WTC11 (cell line): ENCODE measurements at places on chromosomes 11 and 22. TPM values are rescaled to one million over a fixed set of nuclear protein-coding genes. Genes with fewer than 3 reads are reported as not detected.

DNA sequence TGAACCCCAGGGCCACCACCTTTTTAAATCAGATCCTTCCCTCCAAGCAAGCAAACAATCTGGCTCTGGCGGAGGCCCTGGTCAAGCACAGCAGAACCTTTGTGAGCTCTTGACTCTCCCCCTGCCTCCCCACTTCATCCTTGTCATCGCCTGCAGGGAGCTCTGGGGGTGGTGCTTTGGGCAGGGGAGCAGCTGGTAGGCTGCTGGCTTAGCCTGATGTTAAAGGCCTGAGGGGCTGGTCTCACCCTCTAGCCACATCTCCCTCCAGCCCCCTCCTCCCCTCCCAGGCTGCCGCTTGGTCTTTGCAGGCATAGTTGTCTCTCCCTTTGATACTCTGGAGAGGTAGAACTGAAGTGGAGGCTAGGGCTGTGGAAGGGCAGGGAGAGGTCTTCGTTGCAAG lies 50.9 kb downstream of the THAP12 start:
- H3K27ac ChIP-seq = no peak overlapping the region
- no peak overlapping the region for H3K4me3 ChIP-seq
- H3K27me3 ChIP-seq = peaks cover 5% of the 10 kb centered on the region
- DNase-seq = peak; percentile 23
- peaks cover 11% of the 10 kb centered on the region for H3K4me1 ChIP-seq
- peaks cover 13% of the 10 kb centered on the region for H3K36me3 ChIP-seq

- peak; percentile 75 for DNase-seq
- no peak overlapping the region for H3K4me3 ChIP-seq
Measured at GRCh38 chr11:95154514-95154913, 64.9 kb downstream of the ENDOD1 start.

The OVCH2 gene
- total RNA-seq = 0.57 TPM in 1 of 3 replicates, not detected in the others

The SOX6 gene
- total RNA-seq = 0.13 to 0.62 TPM (median 0.32 TPM) in 3 replicates

DNA sequence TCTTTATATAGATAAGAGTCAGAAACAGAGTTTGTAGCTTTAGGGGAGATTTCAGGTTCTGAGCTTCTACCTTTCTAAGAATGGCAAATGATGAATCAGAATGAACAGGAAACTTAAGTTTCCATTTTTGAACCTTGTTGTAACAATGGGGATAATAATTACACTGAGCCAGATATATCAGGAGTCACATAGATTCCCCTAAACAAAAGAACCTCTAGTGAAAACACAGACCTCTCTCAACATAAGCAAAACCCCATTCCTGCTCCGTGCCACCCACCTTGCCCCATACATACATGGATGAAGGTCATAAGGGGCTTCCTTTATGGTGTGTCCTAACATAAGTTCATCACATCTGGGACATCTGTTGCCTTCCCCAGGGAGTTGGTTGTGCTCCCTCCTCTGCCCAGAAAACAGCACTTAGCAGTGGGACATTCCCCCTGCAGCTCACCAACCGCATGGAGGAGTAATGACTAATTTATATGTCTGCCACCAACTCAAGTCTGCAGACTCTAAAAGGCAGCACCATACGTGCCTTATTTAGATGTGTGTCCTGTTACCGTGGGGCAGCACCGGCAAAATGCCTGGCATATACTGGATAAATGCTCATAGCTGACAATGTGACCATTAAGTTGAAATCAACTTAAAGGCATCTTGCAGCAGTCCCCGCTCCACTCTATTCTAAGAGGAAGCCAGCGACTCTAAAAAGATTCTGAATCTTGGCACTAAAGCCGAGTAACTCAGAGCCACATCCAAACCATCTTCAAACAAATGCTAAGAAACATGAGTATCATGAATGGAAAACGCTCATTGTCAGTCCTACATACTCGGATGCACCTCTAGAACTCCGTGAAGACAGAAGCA lies 8.0 kb downstream of the JAML start:
- H3K36me3 ChIP-seq = no peaks in the 10 kb centered on the region
- peaks cover 6% of the 10 kb centered on the region for H3K27me3 ChIP-seq
- no peak overlapping the region for H3K4me3 ChIP-seq
- no peak for DNase-seq
- peaks cover 31% of the 10 kb centered on the region for H3K4me1 ChIP-seq

The TOM1 gene
- 23.5 to 25.7 TPM (median 25.4 TPM) in 3 replicates for total RNA-seq

DNA sequence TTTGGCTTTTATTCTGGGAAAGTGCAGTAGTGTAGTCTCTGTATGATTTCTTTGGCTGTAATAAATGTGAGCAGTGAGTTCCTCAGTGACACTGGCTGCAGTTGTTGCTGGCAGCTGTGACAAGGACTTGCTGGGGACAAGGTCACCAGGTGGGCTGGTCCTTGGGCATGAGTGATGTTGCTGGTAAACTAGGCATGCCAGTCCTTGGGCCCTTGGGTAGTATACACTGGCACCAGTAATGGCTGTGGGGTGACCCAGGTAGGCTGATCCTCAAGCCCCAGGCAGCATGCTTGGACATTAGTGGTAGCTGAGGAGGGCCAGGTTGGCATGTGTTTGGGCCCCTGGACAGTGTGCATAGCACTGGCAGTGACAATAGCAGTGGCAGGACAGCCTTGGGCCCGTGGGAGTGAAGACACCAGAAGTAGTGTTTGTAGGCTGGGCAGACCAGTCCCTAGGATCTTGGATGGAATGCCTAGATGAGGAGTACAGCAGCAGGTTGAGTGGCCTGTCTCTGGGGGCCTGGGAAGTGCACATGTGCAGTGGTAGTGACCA lies 164.3 kb downstream of the GUCY1A2 start:
- no peak overlapping the region for H3K4me3 ChIP-seq
- no peak overlapping the region for H3K27ac ChIP-seq
- DNase-seq = no peak

The MN1 gene
- 16.3 to 21.3 TPM (median 16.7 TPM) in 3 replicates for total RNA-seq

- no peaks in the 10 kb centered on the region for H3K27me3 ChIP-seq
- H3K27ac ChIP-seq = no peak overlapping the region
- no peak for DNase-seq
- no peaks in the 10 kb centered on the region for H3K36me3 ChIP-seq
Measured at GRCh38 chr11:87185228-87185627, 147.5 kb downstream of the TMEM135 start.

GRCh38 chr11:130174642-130175041 lies 15.1 kb downstream of the ST14 start:
- no peak for DNase-seq
- peaks cover 46% of the 10 kb centered on the region for H3K27me3 ChIP-seq
- H3K4me1 ChIP-seq = peaks cover 12% of the 10 kb centered on the region; the same call in 1 of the 2 replicates
- H3K4me3 ChIP-seq = no peak overlapping the region
- H3K27ac ChIP-seq = no peak overlapping the region
- peaks cover 11% of the 10 kb centered on the region for H3K36me3 ChIP-seq

The GRAMD1B gene
- 22.1 to 31.5 TPM (median 23.3 TPM) in 3 replicates for total RNA-seq

GRCh38 chr22:40024201-40025061 lies 29.7 kb downstream of the FAM83F start:
- peaks cover 11% of the 10 kb centered on the region for H3K4me1 ChIP-seq
- peaks cover 15% of the 10 kb centered on the region for H3K36me3 ChIP-seq
- DNase-seq = peak; percentile 84

GRCh38 chr22:26159886-26160285 lies 9.4 kb upstream of the SEZ6L start:
- DNase-seq = no peak
- H3K4me1 ChIP-seq = peaks cover 8% of the 10 kb centered on the region
- H3K4me3 ChIP-seq = no peak overlapping the region
- peaks cover 12% of the 10 kb centered on the region for H3K27me3 ChIP-seq

DNA sequence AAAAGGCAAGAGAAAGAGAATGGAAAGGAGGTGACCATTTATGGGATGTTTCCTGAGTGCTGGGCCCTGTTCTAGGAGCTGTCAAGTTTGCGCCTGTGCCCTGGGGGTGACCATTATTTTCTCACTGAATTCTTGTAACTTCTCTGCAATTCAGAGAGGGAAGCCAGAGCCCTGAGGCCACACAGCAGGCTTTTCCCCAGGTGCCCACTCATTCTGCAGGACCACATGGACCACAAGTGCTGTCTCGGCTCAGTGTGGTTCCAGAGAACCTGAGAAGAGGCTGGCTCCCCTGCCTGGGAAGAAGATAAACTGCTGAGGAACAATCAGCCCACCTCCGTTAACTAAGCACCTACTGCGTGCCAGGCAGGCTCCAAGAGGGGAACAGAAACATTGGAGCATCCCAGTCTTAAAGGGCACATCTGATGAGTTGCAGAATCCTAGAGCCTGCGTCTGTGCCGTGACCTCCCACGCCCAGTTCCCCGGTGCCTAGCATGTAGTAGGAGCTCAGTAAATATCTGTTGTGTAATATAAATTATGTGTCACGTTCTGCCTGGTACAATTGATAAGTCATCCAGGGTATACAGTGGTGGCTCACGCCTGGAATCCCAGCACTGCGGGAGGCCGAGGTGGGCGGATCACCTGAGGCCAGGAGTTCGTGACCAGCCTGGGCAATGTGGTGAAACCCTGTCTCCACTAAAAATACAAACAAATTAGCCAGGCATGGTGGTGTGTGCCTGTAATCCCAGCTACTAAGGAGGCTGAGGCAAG lies 31.6 kb upstream of the CRYBB3 start:
- H3K27ac ChIP-seq = no peak overlapping the region
- DNase-seq = no peak
- no peaks in the 10 kb centered on the region for H3K36me3 ChIP-seq
- 0 out of 2 replicates have a peak, but pooled peaks cover 3% of the 10 kb centered on the region for H3K4me1 ChIP-seq

The P2RX6 gene
- total RNA-seq = 0.13 to 0.69 TPM (median 0.30 TPM) in 3 replicates

GRCh38 chr11:128963744-128964325 lies 21.2 kb upstream of the TP53AIP1 start:
- no peak overlapping the region for H3K4me3 ChIP-seq
- H3K4me1 ChIP-seq = peaks cover 9% of the 10 kb centered on the region
- H3K36me3 ChIP-seq = no peaks in the 10 kb centered on the region

DNA sequence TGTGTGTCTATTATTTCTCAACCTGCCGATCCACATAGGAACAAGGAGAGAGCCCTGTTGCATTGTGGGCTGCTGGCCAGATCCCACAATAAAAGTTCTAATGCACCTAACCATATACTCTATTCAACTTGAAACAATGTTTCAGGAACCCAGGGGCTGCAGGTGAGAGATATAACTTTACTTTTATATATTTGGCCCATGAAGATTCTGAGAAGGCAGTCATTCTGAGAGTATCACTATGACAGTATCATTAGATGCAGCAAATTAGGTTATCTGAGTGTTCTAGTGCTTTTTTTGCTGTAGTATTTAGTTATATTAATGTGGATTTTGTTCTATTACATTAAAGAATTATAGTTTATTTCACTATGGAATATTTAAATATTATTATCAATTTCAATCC lies 655.1 kb upstream of the ARHGAP42 start:
- no peak overlapping the region for H3K4me3 ChIP-seq
- no peaks in the 10 kb centered on the region for H3K4me1 ChIP-seq
- no peak overlapping the region for H3K27ac ChIP-seq
- H3K36me3 ChIP-seq = no peaks in the 10 kb centered on the region; the same call in 1 of the 2 replicates

DNA sequence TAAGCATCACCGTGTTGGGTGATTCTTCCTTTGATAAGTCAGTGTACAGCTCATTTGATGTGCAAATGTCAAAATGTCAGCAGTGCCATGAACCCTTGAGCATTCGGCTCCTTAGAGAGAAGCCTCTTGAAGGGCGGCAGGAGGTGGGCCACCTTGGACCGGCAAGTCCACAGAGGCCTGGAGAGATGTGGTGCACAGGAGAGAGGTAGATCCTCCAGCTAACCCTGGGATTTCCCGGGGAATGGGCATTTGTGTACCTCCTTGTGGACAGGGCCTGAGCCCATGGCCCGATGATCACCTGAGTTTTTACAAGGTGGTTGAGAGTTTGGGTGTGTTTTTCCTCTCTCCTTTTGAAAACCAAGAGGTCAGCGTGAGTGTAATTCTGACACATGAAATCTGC lies 133.2 kb upstream of the RCN1 start:
- no peak overlapping the region for H3K4me3 ChIP-seq
- DNase-seq = no peak
- peaks cover 12% of the 10 kb centered on the region for H3K27me3 ChIP-seq

The OPCML gene
- total RNA-seq = 1.5 to 1.8 TPM (median 1.7 TPM) in 3 replicates

- no peak for DNase-seq
- no peaks in the 10 kb centered on the region for H3K27me3 ChIP-seq
- H3K36me3 ChIP-seq = no peaks in the 10 kb centered on the region
- H3K4me3 ChIP-seq = no peak overlapping the region
Measured at GRCh38 chr22:24434471-24435322, 7.3 kb downstream of the ADORA2A start.

DNA sequence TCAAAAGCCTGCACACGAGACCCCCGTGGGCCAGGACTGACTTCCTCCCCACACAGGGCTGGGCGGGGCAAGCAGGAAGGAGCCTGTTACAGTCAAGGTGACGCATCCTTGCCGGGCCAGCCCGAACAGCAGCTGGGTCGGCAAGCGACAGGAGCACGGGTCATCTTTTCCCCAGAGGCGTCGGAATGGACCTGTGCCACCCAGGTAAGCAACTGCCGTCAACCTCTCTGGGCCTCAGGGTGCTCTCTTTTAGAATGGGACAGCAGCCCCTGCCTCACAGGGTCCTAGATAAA lies at the start of gene CYTH4:
Gene CYTH4, plus strand, starts transcription at position 124 of the 293 bp plus-strand sequence. Its CDS starts 62 bp downstream, at position 186.
- H3K36me3 ChIP-seq = no peaks in the 10 kb centered on the region
- H3K4me1 ChIP-seq = peaks cover 20% of the 10 kb centered on the region
- no peak within 1 kb of the TSS for H3K27ac ChIP-seq

The TCN1 gene
- not detected in 3 replicates for total RNA-seq

DNA sequence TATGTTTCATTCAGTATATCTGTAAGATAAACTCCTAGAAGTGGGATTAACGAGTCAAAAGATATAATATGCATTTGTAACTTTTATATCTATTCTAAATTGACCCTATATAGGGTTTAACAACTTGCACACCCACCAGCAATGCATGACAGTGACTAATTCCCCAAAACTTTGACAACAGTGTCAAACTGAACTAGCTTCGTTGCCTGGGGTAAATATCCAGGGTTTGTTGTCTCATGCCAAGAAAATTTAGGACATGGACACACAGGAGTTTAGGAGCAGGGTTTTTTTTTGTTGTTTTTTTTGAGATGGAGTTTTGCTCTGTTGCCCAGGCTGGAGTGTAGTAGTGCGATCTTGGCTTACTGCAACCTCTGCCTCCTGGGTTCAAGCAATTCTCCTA lies 5.1 kb downstream of the SNU13 start:
- no peak overlapping the region for H3K27ac ChIP-seq
- no peak for DNase-seq
- H3K4me1 ChIP-seq = peaks cover 11% of the 10 kb centered on the region
- H3K27me3 ChIP-seq = no peaks in the 10 kb centered on the region

DNA sequence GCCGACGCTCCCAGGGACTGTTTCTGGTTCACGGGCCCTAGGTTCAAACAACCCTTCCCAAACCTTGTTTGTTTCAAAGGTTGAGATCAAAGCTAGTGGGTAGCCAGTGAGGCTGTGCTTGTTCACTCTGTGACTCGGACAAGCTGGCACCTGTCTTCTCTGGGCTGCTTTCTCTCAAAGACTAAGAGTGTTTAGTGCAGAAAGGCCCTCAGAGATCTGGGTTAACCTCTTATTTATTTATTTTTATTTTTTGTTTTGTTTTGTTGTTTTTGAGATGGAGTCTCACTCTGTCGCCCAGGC lies 13.0 kb upstream of the MALAT1 start:
- no peak for DNase-seq
- H3K4me1 ChIP-seq = peaks cover 72% of the 10 kb centered on the region
- peak overlapping the region; percentile 96 for H3K27ac ChIP-seq
- H3K27me3 ChIP-seq = peaks cover 2% of the 10 kb centered on the region
- peak overlapping the region; percentile 45; the same call in 1 of the 2 replicates for H3K4me3 ChIP-seq
- no peaks in the 10 kb centered on the region for H3K36me3 ChIP-seq

GRCh38 chr22:37639771-37640590 lies 512 bp downstream of the SH3BP1 start:
- peak; percentile 42 for DNase-seq
- peak overlapping the region; percentile 82 for H3K4me3 ChIP-seq
- no peaks in the 10 kb centered on the region for H3K27me3 ChIP-seq
- H3K4me1 ChIP-seq = peaks cover 14% of the 10 kb centered on the region
- H3K27ac ChIP-seq = no peak overlapping the region; the same call in 1 of the 2 replicates
- H3K36me3 ChIP-seq = peaks cover 9% of the 10 kb centered on the region

The GAB4 gene
- total RNA-seq = 0.09 to 0.16 TPM in 2 of 3 replicates, not detected in the other

GRCh38 chr11:45423036-45423435 lies 136.9 kb upstream of the SYT13 start:
- H3K4me3 ChIP-seq = no peak overlapping the region
- H3K27ac ChIP-seq = no peak overlapping the region
